ENCODE measurements at places on chromosomes 2 and 18.

GRCh38 chr2:96156926-96157648, 11.8 kb upstream of the DUSP2 start:
- DNase-seq: no peak

DNA sequence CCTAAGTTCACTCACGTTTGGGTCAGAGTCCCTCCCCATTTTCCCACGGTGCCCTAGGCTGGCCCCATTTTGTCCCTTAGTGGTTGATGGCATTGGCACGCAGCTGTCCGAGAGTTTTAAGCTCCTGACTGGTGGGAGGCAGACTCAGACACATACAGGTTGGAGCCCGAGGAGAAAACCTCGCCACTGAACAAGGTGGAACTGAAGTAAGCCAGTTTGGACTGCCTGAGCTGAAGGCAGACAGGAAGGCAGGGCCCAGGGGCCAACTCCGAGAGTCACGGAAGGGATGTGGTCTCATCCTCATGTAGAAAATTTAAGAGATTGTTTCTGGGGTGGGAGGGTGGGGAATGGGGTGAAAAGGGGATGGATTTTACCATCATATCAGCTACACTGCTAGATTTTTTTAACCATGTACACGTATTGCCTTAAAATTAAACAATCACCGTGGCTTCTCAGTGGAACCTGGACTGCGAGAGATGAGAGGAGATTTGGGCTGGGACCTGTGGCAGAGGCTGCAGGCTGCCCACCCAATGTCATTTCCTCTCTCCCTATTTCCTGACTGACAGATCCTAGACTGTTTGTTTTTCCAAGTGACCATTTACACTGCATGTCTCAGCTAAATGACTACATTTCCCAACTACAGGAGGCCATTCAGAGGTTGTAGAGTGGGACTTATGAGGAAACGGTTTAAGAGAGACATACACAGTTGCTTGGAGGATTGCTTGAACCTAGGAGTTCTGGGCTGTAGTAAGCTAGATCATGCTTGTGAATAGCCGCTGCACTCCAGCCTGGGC, 19.4 kb upstream of the NMUR1 start:
- DNase-seq: no peak

- DNase-seq: no peak
These were observed 58.9 kb upstream of the STK17B start for GRCh38 chr2:196230061-196230854.

DNA sequence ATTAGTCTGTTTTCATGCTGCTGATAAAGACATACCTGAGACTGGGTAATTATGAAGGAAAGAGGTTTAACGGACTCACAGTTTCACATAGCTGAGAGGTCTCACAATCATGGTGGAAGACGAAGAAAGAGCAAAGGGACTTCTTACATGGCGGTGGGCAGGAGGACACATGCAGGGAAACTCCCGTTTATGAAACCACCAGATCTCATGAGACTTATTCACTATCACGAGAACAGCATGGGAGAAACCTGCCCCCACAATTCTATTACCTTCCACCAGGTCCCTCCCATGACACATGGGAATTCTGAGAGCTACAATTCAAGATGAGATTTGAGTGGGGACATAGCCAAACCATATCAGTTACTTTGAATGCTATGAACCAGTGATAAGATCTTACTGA, 44.1 kb downstream of the SCTR start:
- no peak for DNase-seq

DNA sequence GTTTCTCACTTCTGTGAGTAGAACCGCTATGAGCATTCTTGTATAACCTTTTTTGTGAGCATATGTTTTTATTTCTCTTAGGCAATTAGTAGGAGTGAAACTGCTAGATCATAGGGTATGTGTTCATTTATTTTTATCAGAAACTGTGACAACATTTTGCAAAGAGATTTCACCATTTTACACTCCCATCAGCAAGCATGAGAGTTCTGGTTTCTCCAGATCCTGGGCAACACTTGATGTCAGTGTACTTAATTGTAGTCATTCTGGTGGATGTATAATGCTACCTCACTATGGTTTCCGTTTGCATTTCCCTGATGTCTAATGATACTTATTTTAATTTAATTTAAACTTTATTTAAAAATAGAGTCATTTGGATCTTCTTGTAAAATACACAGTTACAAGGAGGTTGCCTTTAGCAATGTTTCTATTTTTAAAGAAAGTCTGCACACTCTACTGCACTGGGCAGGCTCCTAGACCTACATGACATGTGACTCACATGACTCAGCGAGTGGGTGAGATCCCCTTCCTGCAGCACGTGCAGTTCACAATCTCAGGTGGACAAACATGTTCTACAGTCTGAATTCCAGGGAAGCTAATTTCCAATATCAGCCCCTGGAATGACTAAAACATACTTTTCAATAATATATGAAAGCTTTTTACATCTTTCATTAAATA, 127.0 kb upstream of the BCL2L11 start:
- DNase-seq: no peak

GRCh38 chr2:224952936-224953657, 89.2 kb downstream of the DOCK10 start:
- DNase-seq: no peak

DNA sequence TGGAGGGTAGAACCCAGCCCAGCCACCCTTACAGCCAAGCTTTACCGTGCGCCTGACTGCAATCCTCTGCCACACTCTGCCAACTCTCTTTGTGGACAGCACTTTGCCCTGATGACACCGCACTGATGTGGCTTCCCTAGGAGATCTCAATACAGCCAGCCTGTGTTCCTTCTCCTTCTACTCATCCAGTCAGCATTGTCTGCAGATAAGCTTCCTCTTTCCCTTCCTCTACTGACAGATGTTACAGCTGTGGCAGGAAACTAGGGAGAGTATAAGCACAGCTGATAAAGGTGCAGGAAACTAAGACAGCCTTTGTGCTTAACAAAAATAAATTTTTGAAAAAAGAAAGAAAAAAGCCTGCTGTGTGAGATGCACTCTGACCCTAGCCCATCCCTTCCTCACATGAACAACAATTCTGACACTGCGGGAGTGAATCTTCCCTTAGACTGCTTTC, 25.0 kb downstream of the CEP68 start:
- no peak for DNase-seq

- no peak for DNase-seq
These were observed 18.2 kb downstream of the GNLY start for GRCh38 chr2:85712336-85712735.

GRCh38 chr2:195342061-195342460, 315.0 kb upstream of the SLC39A10 start:
- no peak for DNase-seq

GRCh38 chr2:88038263-88039105, 17.1 kb downstream of the KRCC1 start:
- DNase-seq: no peak

DNA sequence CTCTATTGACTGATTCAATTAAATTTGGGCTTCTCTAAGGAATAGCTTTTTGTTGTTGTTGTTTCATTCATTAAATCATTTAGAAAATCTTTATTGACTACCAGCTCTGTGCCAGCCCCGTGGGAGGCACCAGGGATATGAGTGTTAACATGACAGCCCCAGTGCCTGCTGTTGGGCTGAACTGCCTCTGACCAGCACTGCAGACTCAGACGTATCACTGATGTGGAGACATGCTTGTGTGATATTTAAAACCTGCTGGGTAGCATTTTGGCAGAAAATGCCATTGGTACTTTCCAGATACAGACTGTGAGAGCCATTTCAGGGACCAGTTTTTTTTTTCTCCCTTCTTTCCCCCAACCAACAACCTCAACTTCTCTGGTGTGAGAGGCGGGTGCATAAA, 38.6 kb upstream of the KCNF1 start:
- DNase-seq: no peak

GRCh38 chr2:101967826-101968513, 23.8 kb upstream of the IL1R2 start:
- no peak for DNase-seq

DNA sequence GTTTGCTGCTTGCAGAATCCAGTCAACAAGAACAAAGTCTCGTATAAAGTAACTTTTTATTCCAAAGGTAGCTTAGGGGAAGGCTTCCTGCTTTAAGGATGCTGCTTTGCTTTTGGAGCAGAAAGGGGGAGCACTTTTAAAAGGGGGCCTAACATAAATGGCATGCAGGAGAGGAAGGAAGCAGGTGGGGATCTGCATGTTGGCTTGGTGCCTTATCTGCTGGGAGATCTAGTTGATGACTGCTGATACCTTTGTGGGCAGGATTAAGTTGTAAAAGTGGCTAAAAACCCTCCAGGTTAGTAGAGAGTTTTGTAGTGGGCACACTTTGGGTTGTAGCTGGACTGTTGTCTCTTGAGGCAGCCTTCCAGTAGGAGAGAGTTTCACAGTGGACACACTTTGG, 22.5 kb downstream of the UBR3 start:
- DNase-seq: no peak

DNA sequence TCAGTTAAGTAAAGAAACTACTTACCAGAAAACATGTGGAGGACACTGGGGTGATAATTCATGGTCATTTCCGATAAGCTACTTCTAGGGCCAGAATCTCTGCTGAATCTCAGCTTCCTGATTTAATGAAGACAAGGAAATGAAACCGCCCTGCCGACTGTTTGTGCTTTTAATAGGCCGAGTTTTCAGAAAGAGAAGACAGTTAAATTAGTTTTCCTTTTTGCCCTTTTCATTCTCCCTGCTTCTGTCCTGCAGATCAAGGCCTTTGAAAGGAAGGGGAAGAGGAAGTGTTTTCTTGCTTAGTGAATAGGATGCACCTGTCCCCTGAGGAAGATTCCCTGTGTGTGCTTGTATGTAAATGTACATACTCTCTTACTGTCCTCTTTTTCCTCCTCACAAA, 126.6 kb downstream of the SH3RF3 start:
- DNase-seq: no peak

GRCh38 chr2:109062859-109063700, 65.9 kb upstream of the SH3RF3 start:
- no peak for DNase-seq

DNA sequence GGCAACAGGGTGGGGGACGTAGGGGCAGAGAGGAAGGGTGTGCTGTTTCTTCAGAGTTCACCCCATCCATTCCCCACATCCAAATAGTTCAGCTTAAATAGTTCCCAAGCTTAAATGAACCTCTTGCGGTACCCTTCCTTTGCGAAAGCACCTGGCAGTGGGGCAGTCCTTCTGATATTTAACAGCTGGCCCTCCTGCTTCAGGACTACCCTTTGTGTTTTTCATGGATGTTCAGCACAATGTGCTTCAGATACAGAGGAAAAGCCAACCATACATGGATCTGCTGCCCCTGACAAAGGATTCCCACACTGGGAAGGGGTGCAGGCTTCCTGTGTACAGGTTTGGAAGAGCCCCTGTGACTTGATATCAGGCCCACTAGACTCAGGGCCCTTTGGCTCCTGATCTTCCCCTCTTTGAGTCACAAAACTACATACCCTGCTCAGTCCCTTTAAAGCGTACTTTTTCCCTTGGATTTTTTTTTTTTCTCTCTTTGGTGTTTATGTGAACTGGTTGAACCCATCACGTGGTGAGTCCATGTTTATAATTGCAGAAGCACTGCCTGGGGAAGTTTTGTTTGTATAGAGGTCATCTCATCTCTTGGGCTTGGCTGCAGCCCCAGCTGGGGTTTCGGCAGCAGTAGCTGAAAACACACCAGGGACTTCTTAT, 45.3 kb upstream of the IGFBP5 start:
- DNase-seq: no peak

DNA sequence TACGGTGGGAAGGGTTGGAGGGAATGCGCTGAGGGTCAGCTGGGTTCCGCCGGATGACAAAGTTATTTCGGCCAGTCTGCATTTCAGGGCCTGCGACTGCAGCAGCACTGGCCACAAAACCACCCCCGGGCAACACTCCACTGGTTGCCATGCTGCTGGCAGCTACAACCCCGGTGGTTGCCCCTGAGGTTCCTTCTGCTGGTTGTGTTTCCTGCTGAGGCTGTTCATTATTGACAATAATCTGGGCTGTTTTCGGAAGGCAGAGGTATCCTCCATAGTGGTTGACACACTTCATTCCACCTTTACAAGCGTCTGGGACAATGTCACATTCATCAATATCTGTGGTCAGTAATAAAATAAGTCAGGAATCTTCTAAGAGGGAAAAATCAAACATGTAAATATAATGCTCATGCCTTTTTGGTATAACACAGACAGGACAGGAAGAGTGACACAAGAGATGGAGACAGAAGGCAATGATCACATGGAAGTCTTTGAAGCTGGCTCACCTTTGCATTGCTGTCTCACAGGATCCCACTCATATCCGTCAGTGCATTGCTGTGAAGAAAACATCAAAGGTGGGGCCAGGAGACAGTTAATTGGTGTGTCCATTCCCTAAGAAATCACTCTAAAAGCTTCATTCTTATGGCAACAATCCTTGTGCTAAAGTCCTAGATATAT, 5.7 kb downstream of the EFEMP1 start:
- DNase-seq: no peak

- DNase-seq: no peak
These were observed 27.4 kb downstream of the USP34 start for GRCh38 chr2:61443342-61444041.

DNA sequence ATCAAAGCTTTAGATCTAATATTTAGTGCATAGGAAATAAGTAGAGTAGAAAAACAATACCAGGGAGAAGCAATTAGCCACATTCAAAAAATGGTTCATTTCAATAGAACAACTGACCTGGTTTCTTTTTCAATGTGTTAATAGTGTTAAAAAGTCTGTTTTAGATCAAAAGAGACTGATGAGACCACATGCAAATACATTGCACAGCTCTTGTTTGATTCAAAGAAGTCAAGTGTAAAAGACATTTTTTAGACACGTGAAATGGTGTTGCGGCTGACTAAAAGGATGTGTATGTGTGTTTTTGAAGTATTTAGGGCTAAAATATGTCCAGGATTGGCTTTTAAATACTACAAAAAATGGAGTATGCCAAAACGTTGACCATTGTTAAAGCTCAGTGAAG, 1.2 kb upstream of the AOX1 start:
- DNase-seq: no peak

- no peak for DNase-seq
These were observed 122.9 kb downstream of the MRO start for GRCh38 chr18:50696929-50697328.

- no peak for DNase-seq
These were observed 15.0 kb downstream of the RND3 start for GRCh38 chr2:150472511-150472899.

DNA sequence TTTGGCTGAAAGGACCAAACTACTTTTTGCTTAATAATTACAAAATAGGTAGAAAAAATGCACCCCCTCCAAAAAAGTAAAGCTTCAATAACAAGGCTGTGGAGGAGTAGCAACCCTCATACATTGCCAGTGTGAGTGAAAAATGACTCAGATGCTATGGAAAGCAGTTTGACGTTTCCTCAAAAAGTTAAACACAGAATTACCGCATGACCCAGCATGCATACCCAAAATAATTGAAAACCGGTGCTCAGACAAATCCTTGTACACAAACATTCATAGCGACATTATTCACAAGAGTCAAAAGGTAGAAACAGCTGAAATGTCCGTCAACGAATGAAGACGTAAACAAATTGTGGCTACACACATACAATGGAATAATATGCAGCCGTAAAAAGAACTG, 38.8 kb upstream of the DAPL1 start:
- DNase-seq: no peak
